ENCODE measurements at places on chromosomes 7 and 10.

GRCh38 chr7:42154173-42154572 is 82.8 kb downstream of the GLI3 start:
- DNase-seq: no peak

DNA sequence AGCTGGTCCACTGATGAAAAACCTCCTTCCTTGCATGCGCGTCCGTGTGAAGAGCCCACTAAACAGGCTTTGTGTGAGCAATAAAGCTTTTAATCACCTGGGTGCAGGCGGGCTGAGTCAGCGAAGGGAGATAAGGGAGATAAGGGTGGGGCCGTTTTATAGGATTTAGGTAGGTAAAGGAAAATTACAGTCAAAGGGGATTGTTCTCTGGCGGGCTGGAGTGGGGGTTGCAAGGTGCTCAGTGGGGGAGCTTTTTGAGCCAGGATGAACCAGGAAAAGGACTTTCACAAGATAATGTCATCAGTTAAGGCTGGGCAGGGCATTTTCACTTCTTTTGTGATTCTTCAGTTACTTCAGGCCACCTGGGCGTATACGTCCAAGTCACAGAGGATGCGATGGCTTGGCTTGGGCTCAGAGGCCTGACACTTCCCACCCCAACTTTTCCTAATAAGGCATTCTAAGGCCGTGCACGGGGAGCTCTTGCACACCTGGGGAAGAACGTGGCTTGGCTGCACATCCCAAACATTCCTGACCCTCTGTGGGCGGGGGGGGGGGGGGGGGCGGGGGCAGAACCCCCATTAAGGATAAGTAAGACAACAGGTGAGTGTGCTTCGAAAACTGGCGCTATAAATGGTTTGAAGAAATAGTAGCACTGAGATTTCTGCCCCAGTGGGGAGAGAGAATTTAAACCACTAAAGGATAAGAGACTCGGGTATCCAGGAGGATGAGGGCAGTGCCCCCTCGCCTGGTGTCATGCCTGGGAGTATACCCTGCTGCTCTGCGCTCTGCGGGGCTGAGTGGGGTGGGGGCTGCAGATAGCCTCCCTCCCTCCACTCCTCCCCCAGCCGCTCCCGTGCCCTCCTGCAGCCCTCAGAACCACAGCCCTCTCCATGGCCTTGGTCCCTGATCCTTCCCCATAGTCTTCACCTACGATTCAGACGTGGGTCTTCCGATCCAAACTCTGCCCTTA is 217.6 kb downstream of the MLLT10 start:
- no peak for DNase-seq

DNA sequence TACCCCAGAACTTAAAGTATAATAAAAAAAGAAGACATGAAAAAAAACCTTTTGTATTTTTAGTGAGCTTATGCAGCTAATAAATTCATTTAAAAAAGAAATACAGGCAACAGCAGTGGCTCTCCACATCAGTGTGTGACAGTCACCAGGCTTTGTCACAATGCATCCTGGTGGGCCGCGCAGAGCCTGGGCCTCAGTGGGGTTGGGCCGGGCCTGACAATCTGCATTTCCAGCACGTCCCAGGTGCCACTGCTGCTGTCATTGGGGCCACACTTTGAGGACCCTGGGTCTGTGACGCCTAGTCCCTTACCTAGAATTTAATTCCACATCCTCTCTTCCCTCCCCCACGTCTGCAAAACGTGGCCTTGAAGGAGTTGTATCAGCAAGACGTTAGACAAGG is 284.5 kb downstream of the ADARB2 start:
- no peak for DNase-seq

GRCh38 chr7:132162556-132163144 is 413.6 kb downstream of the PLXNA4 start:
- no peak for DNase-seq
